ENCODE measurements at places on chromosomes 3 and 15.

DNA sequence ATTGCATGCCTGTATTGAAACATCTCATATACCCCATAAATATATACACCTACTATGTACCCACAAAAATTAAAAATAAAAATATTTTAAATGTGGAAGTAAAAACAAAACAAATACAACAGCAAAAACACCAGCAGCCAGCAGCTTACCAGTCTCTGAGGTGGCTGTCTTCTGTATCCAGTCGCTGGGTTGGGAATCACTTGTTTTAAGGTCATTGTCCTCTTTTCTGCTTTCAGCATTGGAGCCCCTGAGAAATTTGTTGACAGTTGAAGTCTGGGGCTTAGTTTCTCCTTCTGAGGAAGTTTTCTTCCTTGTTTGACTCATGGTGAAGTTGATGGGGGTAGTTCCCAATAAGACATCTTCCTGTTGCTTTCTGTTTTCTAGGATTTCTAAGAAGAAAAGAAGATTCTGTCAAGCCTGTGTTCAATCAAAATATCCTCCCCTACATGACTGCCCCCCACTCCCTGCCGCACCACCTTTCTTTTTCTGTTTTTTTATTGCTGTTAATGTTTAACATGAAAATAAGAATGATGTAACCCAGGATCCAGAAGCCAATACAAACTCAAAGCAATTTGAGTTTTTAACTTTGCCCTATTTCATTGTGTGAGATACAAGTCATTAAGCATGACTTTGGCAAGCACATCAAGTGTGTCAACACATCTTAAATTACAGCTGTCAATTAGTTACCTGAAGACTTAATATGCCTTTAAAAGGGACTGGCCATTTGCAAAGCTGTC lies at the start of gene LRRC31:
LRRC31 (minus strand) TSS at position 452 of the 737 bp plus-strand sequence; CDS start at position 324, 128 bp downstream.
- DNase-seq = no peak

- no peak for DNase-seq
Measured at GRCh38 chr15:101093958-101094357, 157.9 kb downstream of the CHSY1 start.

- no peak for DNase-seq
Measured at GRCh38 chr3:59262076-59262498, 212.3 kb upstream of the CFAP20DC start.

- DNase-seq = no peak
Measured at GRCh38 chr3:196754091-196754981, 14.7 kb downstream of the PAK2 start.

- no peak for DNase-seq
Measured at GRCh38 chr3:30933478-30934207, 39.2 kb upstream of the GADL1 start.

- DNase-seq = no peak
Measured at GRCh38 chr3:161043336-161044035, 61.7 kb downstream of the B3GALNT1 start.

DNA sequence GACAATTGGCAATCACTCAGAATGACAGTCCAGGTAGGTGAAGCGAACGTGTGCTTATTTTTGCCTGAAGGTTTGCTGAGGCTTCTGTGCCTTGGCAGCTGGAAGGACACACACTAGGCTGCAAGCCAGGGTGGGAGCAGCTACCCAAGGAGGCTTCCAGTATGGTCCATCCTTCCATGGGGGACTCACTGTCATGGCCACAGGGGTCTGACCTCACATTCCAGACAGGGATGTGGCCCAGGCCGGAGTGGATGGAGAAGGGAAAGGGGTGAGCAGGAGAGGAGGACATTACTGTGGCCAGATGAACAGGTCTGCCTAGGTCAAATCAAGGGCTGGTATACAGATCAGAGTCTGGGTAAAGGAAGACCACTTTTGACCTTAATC lies 247.7 kb downstream of the ADAMTS17 start:
- DNase-seq = no peak

GRCh38 chr3:29427266-29428103 lies 146.6 kb downstream of the RBMS3 start:
- no peak for DNase-seq

DNA sequence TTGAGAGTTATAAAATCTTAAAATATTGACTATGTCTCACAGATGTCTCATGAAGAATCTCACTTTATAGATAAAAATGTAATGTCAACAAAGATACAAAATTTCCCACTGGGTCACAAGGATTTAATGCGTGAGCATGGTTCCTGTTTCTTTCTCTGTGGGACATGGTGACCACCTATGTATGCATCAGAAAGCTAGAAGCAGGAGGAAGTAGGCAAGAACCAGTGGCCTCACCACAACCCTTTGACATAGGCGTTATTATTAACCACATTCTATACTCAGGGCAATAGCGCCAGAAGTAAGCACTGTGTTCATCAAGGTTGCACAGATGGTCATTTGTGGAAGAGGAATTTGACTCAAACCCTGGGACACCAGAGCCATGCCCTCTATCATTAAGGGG lies 11.7 kb upstream of the ADAMTS17 start:
- no peak for DNase-seq

DNA sequence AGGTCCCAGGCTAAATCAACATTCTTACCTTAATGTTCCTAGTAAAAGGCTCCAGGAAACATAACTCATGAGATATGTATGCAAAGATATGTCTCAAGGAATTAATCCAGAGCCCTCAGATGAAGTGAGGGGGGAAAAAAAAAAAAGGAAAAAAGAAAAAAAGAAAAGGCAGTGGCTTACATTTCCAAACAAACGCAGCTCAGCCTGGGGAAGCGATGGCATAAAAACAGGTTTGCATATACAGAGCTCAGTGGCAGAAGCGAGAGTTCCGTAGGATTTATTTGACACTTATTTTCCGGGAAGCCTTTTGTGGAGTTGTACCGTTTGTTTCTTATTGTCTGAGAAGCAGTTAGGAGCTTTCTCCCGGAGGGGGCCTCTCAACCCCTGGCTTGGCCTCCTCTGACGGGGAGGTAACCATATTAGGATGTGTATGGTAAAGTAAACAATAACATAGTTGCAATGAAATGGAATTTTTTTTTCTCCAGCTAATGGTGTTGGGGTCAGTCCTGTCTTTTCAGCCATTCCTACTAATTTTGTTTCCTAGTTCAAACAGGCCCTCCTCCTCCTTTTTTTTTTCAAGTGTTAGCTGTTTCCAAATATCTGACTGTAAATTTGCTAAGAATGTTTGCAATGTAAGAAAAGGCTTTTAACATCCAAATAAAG lies 338.6 kb downstream of the FOXP1 start:
- DNase-seq = no peak

GRCh38 chr3:16789344-16790120 lies 95.2 kb upstream of the PLCL2 start:
- DNase-seq = no peak

DNA sequence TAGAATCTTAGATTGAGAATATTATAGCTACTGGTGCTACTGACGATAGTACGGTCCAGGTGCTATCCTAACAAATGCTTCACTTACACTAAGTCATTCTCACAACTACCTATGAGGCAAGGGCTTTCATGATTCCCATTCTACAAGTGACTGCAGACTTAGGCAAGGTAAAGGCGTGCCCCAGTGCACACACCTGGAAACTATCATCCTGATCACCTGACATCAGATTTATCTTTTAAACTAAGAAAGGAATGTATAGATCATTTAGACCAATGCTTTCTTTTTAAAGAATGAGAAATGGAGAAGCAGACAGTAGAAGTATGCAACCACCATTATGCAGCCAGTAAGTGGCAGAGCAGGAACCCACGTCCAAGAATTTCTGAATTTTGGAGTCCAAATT lies 59.2 kb upstream of the LRRN1 start:
- no peak for DNase-seq

- DNase-seq = no peak
Measured at GRCh38 chr3:42179110-42179725, 86.8 kb downstream of the CCK start.

DNA sequence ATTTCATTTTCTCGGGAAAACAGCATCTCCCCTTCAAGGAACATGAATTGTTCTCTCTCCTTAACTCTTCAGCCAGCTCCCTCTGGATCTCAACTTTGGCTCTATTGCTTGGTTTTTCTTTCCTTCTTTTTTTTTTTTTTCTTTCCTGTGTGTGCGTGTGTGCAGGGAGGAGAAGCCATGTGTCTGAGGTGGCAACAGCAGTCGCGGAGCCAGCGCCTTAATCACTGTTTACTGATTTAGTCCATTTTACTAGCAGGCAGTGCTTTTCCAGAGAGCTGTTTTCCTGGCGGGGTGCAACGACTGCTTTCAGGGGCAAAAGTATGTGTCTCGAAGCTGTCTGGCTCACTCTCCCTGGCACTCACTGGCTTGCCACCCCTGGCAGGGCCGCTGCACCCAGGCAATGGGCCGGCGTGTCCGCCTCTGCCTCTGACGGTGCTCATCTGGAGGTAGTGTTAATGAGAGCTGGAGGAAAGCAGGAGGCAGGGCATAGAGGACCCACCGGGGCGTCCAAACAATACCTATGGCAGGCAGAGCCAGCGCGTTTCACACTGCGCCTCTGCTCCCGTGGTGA lies 835.4 kb upstream of the NR2F2 start:
- no peak for DNase-seq

DNA sequence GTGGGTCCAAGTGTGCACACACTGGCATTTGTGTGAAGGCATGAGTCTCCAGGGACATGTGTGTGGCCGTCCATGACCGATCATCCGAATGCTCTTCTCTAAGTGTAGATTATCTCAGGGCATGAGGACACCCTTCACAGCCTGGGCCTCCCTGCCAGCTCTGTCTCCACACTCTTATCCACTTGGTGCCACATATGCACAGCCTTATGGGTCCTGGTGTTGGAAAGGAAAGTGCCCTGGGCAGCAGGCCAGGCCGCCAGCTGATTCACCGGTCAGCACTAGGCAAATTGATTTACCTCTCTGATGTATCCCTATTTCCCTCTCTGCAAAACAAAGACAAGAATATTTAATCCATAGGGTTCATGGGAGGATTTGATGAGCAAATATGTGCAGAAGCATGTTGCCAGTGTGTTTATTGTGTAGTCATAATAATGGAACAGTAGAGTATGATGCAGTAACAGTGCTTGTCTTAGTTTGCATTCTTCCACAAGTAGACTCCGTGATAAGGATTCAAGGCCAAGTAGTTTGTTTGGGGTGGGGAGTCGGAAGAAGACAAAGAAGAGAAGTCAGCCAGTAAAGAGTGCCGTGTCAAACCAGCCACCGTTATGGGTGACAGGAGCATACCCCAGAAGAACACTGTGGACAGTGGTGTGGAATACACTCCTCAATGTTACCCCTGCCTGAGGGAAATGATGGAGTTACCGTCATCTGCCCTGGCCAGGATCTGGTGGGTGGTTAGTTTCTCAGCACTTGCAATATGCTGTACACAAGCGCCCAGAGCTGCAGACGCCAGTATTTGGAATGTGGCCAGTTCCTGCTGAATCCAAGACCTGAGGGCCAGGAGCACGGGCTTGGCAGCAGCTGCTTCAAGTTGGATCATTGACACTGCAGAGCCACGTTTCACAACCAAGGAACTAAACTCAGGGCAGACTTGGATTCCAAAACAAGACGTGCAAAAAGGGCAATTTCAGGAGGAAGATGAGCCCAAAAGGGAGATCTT lies 85.1 kb downstream of the MTHFS start:
- no peak for DNase-seq

DNA sequence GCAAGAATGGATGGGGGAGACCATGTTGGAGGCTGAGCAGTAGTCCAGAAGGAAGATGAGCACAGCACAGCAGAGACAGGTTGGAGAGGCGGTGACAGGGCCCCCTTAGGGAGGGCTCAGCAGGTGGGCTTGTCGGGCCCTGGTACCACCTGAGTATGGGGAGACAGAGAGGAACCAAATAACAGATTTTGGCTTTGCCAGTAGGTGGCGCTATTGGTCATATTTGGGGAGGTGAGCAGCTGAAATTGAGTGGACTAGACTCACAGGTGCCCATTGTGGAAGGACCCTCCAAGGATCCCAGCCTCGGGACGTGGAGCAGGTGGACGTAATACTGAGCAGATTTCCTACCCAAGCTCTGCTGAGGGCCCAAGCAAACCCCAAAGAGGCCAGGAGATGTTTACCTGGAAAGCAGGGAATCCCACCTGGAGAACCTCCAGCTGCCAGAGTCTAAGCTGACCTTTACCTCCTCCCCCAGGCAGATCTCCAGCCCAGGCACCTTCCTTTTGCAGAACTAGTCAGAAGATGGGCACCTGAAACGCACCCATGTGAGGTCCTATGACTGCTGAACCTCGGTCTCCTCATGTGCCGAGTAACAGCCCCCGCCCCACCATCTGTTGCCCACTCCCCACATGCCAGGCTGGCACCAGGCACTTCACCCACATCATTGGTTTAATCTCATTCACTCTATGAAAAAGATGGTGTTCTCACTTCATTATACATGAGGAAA lies 24.6 kb upstream of the CORO2B start:
- DNase-seq = peak; percentile 63

DNA sequence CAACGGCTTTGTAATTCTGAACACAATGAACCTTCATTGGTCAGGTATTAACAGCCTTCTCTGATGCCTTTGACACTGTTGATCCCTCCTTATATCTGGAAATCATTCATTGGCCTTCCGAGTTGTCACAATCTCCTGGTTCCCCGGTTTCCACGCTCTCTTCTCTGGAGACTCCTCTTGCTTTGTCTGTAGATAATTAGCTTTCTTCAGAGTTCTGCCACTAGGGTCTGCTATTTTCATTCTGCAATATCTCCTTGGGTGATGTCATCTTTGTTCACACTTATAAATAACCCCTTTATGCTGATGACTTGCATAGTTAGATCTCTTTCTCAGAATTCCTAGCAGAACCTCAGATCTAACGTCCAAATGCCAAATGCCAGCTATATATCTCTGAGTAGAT lies 583.8 kb upstream of the ZNF717 start:
- no peak for DNase-seq

GRCh38 chr15:60528530-60528929 lies 49.6 kb upstream of the ICE2 start:
- DNase-seq = no peak

DNA sequence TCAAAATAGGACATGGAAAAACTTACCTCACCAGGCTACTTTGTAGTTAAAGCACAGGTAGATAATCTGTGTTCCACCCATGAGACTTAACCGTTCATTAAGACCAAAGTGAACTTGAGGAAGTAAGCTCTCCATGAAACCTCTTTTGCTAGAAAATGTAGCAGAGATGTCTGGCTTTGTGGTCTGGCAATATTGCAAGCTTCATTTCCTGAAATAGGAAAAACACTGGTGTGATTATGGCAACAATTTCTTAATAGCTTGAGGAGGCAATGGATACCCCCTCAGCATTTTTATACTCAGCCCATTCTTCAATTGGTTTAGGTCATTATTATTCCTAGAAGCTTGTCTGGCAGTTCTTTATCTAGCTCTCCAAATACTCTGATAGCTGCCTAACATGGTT lies 957.3 kb downstream of the IGSF11 start:
- DNase-seq = no peak

- DNase-seq = no peak
Measured at GRCh38 chr3:179286331-179286730, 35.4 kb upstream of the KCNMB3 start.

- DNase-seq = no peak
Measured at GRCh38 chr3:121545049-121545573, 677 bp downstream of the POLQ start.

- no peak for DNase-seq
Measured at GRCh38 chr15:27057904-27058645, 87.1 kb downstream of the GABRG3 start.

- no peak for DNase-seq
Measured at GRCh38 chr15:71658827-71659729, 151.3 kb upstream of the NR2E3 start.

GRCh38 chr15:95644100-95644875 lies 686.2 kb upstream of the NR2F2 start:
- no peak for DNase-seq
